ENCODE measurements at places on chromosomes 1 and 21.

- no peaks in the 10 kb centered on the region for H3K36me3 ChIP-seq
- no peaks in the 10 kb centered on the region for H3K4me1 ChIP-seq
- no peak for DNase-seq
- H3K4me3 ChIP-seq: no peak overlapping the region
These were observed 48.1 kb downstream of the PHC2 start for GRCh38 chr1:33382661-33383415.

DNA sequence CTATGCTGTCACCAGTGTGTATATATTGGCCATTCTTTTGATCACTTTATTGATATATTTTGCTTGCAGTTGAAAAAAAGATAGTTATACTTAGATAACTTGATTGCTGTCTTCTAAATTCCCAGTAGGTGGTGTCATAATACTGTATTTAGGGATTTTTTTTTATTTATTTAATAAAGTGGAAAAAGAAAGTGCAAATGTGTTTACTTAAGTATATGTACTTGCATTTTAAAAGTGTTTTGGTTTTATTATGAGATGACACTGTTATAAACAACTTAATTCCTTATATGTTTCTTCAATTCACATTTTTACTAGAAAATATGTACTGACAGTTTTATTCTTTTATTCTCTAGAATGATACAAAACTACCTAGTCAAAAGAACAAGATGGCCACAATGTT lies 164.8 kb downstream of the USP25 start:
- H3K4me1 ChIP-seq: no peaks in the 10 kb centered on the region
- H3K27me3 ChIP-seq: no peaks in the 10 kb centered on the region

- no peak overlapping the region for H3K27ac ChIP-seq
- H3K27me3 ChIP-seq: no peaks in the 10 kb centered on the region
- no peak for DNase-seq
- H3K4me3 ChIP-seq: no peak overlapping the region
These were observed 120.9 kb downstream of the HLX start for GRCh38 chr1:220999872-221000863.

GRCh38 chr1:55428944-55429931 lies 214.1 kb upstream of the USP24 start:
- H3K27me3 ChIP-seq: no peaks in the 10 kb centered on the region
- DNase-seq: peak; percentile 89
- peaks cover 2% of the 10 kb centered on the region for H3K4me1 ChIP-seq

DNA sequence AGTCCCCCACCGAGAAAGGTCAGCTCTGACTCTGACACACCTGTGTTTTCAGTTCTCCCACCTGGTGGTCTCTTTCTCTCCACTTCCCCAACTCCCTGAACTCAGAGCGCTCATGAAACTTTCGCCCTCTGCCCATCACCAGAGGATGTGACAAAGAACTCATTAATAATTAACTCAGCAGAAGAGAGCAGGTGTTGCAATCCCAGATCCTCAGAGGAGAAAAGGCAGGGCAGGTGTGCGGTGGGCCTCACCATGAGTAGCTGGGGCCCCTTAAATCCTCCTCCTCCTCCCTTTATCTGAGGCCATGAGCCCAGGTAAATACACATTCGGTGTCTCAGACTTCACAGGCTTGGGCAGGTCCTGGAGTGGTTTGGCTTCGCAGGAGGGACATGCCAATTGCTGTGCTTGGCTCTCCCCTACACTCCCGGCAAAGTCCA lies 1.7 kb upstream of the LAMB3 start:
- no peaks in the 10 kb centered on the region for H3K27me3 ChIP-seq
- H3K27ac ChIP-seq: no peak overlapping the region
- no peaks in the 10 kb centered on the region for H3K4me1 ChIP-seq
- no peaks in the 10 kb centered on the region for H3K36me3 ChIP-seq
- no peak overlapping the region for H3K4me3 ChIP-seq
- DNase-seq: no peak

Data from aorta (tissue), 5 donors.